Naive thymus-derived CD4-positive, alpha-beta T cell (primary cell): ENCODE measurements at places on chromosomes 5 and 9.

DNA sequence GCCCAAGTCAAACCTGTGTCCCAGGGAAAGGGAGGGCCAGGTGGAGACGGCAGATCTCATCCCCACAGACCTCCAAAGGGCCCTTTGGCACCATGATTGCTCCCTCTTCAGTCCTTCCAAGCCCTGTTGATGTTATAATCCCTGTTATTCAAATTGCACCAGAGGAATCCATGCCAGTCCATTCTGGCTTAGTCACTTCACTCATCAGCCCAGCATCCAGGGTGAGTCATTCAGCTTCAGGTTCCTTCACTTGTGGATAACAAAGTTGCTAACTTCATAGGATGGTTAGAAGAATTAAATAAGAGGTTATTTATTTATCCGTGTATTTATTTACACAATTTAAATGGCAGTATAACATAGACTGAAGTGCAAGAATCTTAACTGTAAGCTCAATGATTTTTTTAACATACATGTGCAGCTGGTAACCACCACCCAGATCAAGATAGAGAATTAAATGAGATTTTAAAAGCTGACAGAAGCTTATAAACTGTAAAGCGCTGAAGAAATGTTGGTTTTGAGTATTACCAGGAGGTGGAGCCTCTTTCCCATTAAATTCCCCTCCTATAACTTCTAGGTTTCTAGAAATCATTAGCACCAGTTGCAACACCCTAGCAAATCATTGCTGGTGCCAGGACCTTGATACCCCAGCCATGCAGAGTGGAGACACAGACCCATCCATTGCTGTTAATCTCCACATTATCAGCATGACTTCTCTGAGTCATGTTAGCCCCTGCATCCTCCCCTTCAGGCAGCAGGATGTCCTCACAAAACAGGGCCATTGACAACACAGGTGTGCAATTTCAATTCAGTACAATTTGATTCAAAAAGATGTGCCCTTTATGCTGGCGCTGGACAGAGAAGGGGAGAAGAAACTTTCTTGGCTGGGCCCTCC is 77.4 kb downstream of the SEC61B start:
- no peaks in the 10 kb centered on the region for H3K36me3 ChIP-seq
- no peaks in the 10 kb centered on the region for H3K27me3 ChIP-seq
- no peaks in the 10 kb centered on the region for H3K4me1 ChIP-seq
- no peak overlapping the region for H3K27ac ChIP-seq
- no peak overlapping the region for H3K4me3 ChIP-seq
- no peak for DNase-seq

DNA sequence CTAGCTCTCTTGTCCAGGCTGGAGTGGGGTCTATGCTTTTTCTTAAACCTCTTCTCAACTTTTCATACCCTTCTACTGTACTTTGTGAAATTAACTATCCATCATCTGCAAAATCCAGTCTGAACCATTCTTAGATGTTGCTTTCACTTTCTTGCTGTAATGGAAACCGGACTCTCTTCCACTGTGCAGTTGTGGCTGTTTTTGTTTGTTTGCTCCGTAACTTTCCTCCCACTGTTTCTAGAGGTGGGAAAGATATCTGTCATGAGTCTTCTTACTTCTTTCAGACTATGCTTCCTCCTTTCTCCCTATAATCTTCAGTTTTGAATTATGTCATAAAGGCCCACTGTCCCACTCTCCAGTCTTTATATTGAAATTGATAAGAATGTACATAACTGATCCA is 6.5 kb downstream of the TNPO1 start:
- H3K27me3 ChIP-seq, result no peaks in the 10 kb centered on the region
- H3K27ac ChIP-seq, result no peak overlapping the region
- H3K4me3 ChIP-seq, result no peak overlapping the region
- peaks cover 10% of the 10 kb centered on the region for H3K4me1 ChIP-seq

DNA sequence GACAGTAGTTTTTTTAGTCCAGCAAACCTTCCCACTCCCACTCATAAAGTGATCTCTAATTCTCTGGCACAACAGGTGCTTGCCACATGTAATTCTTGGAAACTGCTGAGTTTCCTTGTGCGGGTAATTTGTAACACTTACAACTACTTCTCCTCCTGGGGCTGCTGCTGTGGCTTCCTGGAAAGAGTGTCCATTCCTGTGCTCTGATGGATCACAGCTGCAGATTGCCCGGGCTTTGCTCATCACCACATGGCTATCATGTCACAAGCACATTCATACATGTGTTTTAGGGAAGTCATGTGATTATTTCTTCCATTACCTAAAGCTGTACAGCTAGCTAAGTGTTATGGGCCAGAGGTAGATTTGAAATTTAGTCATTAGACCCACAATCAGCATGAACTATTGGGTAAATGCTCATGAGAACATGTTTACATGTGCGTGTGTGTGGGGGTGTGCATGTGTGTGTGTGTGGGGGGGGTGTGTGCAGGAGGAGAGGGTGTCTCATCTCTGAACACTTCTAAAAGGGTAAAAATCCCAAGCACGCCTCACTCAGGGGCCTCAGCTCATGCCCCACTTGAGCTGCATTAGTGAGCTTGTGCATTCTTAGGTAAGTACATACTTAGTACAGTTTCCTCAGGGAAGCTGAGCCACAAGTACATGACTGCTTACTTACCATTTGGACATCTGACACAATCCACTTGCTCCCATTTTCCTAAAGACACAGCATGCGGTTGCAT is 118.1 kb upstream of the CCDC112 start:
- no peak for DNase-seq
- no peaks in the 10 kb centered on the region for H3K4me1 ChIP-seq
- H3K36me3 ChIP-seq, result no peaks in the 10 kb centered on the region
- no peaks in the 10 kb centered on the region for H3K27me3 ChIP-seq
- H3K27ac ChIP-seq, result no peak overlapping the region

DNA sequence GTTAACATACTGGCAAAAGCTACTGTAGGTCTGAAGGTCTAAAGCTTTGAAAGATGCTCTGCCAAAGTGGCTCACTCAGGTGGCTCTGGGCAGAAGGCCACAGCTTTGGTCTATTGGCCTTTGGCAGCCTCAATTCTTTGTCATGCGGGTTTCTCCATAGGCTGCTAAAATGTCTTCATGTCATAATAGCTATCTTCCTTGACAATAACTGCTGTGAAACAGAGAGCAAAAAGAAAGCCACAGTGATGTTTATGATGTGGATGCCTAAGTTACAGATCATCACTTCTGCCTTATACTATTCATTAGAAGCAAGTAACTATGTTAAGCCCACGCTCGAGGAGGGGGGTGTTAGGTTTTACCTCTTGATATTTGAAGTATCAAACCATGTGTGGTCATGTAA is 906.1 kb upstream of the CDH9 start:
- no peak overlapping the region for H3K27ac ChIP-seq
- no peaks in the 10 kb centered on the region for H3K36me3 ChIP-seq
- no peaks in the 10 kb centered on the region for H3K4me1 ChIP-seq
- H3K27me3 ChIP-seq, result no peaks in the 10 kb centered on the region
- H3K4me3 ChIP-seq, result no peak overlapping the region

- no peak overlapping the region for H3K4me3 ChIP-seq
- H3K27ac ChIP-seq, result no peak overlapping the region
- no peak for DNase-seq
- no peaks in the 10 kb centered on the region for H3K4me1 ChIP-seq
- no peaks in the 10 kb centered on the region for H3K27me3 ChIP-seq
- no peaks in the 10 kb centered on the region for H3K36me3 ChIP-seq
These were observed 271.4 kb downstream of the ELAVL2 start for GRCh38 chr9:23554686-23555085.

- H3K4me1 ChIP-seq, result no peaks in the 10 kb centered on the region
- no peak for DNase-seq
- no peaks in the 10 kb centered on the region for H3K27me3 ChIP-seq
- H3K36me3 ChIP-seq, result no peaks in the 10 kb centered on the region
- H3K4me3 ChIP-seq, result no peak overlapping the region
- no peak overlapping the region for H3K27ac ChIP-seq
These were observed 36.8 kb upstream of the FAM240B start for GRCh38 chr9:38756702-38757101.

DNA sequence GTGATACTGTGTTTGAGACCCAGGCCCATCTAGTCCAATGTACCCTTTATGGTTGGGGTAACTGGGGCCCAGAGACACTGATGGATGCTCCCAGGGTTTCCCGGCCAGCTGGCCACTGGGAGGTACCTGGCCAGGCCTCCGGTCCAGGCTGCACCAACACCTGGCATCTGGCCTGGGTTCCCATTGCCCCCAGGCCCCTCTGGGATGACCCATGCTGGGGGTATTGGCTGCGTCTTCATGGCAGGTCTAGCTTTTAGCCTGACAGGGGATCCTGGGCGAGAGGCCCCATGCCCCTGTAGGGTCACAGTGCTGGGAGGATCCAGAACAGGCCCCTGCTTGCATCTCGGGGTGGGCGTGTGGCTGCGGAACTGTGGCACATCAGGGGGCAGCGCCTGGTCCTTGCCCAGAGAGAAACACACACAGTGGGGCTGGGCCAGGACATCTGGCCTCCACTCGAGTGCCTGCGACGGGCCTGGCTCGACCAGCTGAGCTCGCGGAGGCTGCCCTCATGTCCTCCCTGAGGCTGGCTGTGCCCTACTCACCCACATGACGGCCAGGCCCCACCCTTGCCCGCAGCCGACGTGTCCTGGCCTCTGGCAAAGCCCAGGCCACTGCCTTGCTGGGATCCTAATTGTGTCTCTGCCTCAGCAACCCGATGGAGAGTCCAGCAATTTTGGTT is 21.5 kb upstream of the COL5A1 start:
- no peak overlapping the region for H3K27ac ChIP-seq
- no peaks in the 10 kb centered on the region for H3K4me1 ChIP-seq
- H3K36me3 ChIP-seq, result no peaks in the 10 kb centered on the region
- no peak for DNase-seq
- H3K4me3 ChIP-seq, result no peak overlapping the region

DNA sequence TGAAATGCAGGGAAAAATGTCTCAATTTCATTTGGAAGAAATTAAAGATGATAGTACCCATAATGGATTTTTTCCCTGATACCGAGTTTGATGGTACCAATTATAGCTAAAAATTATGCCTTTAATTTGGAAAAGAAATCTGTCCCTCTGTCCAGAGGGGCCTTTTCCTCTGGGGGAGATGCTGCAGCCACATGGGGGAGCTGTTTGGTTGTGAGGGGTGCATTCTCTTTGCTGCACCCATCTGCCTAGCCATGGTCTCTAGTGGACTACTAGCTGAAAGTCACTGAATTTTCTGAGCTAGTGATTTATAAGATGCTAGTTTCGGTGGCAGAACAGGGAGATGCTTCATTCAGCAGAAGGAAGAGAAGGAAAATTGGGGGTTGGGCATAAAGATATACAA is 9.6 kb downstream of the SEC61B start:
- H3K4me3 ChIP-seq, result no peak overlapping the region
- H3K27ac ChIP-seq, result no peak overlapping the region
- H3K36me3 ChIP-seq, result peaks cover 45% of the 10 kb centered on the region
- no peaks in the 10 kb centered on the region for H3K27me3 ChIP-seq
- DNase-seq, result no peak

GRCh38 chr5:13218518-13218917 is 726.0 kb downstream of the DNAH5 start:
- DNase-seq, result no peak
- no peak overlapping the region for H3K27ac ChIP-seq
- H3K4me3 ChIP-seq, result no peak overlapping the region
- H3K36me3 ChIP-seq, result no peaks in the 10 kb centered on the region
- H3K4me1 ChIP-seq, result no peaks in the 10 kb centered on the region

- no peak overlapping the region for H3K27ac ChIP-seq
- H3K4me3 ChIP-seq, result no peak overlapping the region
- H3K36me3 ChIP-seq, result no peaks in the 10 kb centered on the region
- H3K4me1 ChIP-seq, result no peaks in the 10 kb centered on the region
- H3K27me3 ChIP-seq, result no peaks in the 10 kb centered on the region
These were observed 155.8 kb downstream of the TSSK1B start for GRCh38 chr5:113278976-113279375.

- H3K4me3 ChIP-seq, result no peak overlapping the region
- H3K4me1 ChIP-seq, result no peaks in the 10 kb centered on the region
- DNase-seq, result no peak
- H3K27me3 ChIP-seq, result no peaks in the 10 kb centered on the region
- no peak overlapping the region for H3K27ac ChIP-seq
- no peaks in the 10 kb centered on the region for H3K36me3 ChIP-seq
These were observed 125.3 kb upstream of the RASEF start for GRCh38 chr9:83188277-83188676.

DNA sequence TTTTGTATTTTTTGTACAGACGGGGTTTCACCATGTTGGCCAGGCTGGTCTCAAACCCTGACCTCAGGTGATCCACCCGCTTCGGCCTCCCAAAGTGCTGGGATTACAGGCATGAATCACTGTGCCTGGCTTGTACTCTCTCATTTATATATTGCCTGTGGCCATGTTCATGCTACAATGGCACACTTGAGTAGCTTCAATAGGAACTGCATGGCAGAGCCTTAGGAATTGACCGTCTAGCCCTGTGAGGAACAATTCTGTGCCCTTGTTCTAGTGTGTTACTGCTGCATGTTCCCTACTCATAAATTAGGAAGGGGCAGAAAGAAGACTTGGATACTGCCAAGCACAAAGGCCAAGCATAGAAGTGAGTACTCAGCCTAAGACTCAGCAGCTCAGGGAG is 104.2 kb downstream of the LIFR start:
- DNase-seq, result no peak
- no peaks in the 10 kb centered on the region for H3K27me3 ChIP-seq
- H3K4me3 ChIP-seq, result no peak overlapping the region
- peaks cover 32% of the 10 kb centered on the region for H3K4me1 ChIP-seq
- no peaks in the 10 kb centered on the region for H3K36me3 ChIP-seq
- H3K27ac ChIP-seq, result no peak overlapping the region

GRCh38 chr5:34750206-34750605 is 88.8 kb upstream of the TTC23L start:
- no peak overlapping the region for H3K4me3 ChIP-seq
- H3K27me3 ChIP-seq, result no peaks in the 10 kb centered on the region
- no peaks in the 10 kb centered on the region for H3K36me3 ChIP-seq
- H3K4me1 ChIP-seq, result no peaks in the 10 kb centered on the region
- DNase-seq, result no peak

- H3K27ac ChIP-seq, result no peak overlapping the region
- H3K36me3 ChIP-seq, result no peaks in the 10 kb centered on the region
- H3K4me3 ChIP-seq, result no peak overlapping the region
- no peaks in the 10 kb centered on the region for H3K27me3 ChIP-seq
- no peaks in the 10 kb centered on the region for H3K4me1 ChIP-seq
These were observed 240.2 kb upstream of the SEMA6A start for GRCh38 chr5:116814626-116815385.

- H3K27me3 ChIP-seq, result no peaks in the 10 kb centered on the region
- no peak overlapping the region for H3K4me3 ChIP-seq
- no peaks in the 10 kb centered on the region for H3K4me1 ChIP-seq
- DNase-seq, result no peak
- no peak overlapping the region for H3K27ac ChIP-seq
These were observed 6.3 kb upstream of the UNC5A start for GRCh38 chr5:176803943-176804498.

DNA sequence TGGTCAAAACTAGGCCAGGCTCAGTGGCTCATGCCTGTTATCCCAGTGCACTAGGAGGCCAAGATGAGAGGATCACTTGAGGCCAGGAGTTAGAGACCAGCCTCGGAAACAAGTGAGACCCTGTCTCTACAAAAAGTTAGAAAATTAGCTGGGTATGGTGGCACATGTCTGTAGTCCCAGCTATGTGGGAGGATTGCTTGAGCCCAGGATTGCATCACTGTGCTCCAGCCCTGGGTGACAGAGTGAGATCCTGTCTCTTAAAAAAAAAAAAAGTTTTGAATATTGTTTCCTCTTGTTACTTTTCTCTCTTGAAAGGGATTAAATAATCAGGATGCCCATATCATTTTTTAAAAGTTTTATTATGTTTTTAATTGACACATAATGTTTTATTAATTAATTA is 7.6 kb downstream of the ARHGEF37 start:
- no peaks in the 10 kb centered on the region for H3K4me1 ChIP-seq
- no peak overlapping the region for H3K27ac ChIP-seq
- DNase-seq, result no peak
